SHP77 (cell line): ENCODE measurements at places on chromosomes 2 and 18.

DNA sequence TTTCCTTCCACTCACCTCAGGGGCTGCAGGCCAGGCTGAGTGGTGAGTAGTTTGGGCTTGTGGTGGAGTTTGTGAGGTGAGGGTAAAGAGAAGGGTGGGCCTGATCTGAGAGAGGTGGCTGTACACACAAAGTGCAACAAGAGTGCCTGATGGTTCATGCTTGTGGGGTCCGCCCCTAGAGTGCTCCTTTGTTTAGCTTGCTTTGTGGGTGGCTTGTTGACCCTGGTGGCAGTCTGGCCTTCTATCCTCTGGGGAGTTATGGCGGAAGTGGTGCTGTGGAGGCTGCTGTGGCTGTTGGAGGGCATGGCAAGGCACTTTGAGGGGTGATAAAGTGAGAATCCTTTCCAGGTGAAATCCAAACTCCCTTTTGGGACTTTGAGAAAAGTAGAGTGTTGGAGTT, 10.6 kb downstream of the UBE2F start:
- DNase-seq = no peak

DNA sequence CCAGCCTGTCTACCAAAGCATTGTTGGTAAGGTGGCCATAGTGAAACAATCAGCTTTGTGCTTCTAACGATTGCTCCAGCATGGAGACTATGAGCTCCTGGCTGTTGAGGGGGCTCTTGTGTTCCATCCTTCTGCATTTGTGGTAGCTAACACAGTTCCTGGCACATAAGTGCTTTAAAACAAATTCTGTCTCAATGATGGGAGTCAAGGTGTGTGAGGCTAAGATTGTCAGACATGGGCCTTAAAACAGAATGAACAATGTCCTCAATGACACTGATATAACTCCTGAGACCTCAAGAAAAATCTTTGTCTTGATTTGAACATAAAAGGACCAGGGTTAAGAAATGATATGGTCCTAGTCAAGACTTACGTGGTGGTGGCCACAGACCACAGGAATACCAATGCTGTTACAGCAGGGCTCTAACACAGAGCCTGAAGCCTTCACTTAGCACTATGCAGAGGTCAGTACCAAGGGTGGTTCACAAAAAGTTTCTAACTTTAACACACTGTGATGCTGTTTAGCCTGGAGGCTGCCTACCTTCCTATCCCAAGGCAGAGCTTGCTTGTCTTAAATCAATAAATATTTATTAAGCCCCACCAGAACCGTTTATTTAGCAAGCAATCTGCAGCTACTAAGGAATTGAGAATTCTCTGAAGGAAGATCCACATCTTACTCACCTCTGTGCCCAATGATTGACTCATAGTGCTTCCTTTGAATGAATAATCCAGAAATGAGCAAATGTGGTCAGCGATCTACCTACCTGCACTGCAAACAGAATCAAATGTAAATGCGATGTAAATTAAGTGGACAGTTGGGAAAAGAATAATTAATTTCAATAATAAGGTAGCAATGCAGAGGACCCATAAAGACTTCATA, 35.1 kb downstream of the EVA1A start:
- no peak for DNase-seq

DNA sequence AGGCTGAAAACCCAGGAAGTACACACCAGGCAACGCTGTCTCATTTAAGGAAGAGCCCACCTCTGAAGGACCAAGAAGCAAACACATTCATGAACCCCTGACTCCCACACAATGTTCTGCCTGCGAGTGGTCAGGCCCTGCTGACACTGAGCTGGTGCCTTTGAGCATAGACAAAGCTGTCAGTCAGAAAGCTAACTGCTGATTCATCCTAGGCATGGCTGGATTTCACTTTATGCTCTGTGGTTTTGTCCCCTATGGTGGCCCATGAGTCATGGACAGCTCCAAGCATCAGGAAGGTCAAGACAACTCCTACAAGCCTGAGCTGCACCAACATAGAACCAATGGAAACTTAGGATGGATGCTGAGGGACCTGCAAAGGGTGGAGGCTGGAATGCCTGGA, 78.9 kb downstream of the UXS1 start:
- no peak for DNase-seq

DNA sequence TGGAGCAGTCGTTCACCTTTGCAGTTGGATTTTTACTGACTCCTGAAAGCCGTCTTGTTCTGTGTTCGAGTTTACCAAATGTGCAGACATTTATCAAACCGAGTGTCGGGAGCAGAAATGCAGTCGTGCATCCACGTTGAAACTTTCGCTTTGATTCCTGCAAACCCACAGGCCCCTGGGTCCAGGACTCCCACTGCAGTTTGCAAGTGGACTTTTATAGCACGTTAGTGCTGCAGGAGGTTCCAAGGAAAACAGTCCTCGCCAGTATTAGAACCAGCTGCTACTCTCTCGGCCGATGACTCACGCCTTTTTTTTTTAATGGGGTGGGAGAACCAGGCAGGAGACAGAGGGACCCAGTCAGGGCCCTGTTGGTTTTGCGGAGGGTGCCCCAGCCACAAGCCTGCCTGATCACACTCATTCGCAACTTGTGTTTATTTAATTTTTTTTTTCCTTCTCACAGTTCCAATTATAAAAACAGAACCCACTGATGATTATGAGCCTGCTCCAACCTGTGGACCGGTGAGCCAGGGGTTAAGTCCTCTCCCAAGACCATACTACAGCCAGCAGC, 90.1 kb downstream of the NFATC1 start:
- no peak for DNase-seq

- peak; percentile 31 for DNase-seq
Measured at GRCh38 chr18:3664563-3665178, 214.7 kb downstream of the TGIF1 start.

DNA sequence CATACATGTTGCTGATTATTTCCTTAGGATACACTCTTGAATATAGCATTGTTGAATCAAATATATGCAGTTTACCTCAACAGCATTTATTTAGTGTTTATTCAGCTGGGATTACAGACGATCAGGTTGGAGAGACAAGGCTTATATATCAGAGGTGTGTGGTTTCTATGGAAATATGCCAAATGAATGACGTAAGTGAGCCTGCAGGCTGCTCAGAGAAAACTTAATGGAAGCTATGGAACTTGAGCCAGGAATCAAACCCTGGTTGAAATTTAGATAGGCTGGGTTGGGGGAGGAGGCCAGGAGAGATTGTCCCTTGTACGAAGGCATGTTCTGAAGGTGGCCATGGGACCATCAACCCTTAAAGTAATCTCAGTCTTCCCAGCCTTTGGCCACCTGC, 79.5 kb downstream of the INPP4A start:
- peak; percentile 89 for DNase-seq

DNA sequence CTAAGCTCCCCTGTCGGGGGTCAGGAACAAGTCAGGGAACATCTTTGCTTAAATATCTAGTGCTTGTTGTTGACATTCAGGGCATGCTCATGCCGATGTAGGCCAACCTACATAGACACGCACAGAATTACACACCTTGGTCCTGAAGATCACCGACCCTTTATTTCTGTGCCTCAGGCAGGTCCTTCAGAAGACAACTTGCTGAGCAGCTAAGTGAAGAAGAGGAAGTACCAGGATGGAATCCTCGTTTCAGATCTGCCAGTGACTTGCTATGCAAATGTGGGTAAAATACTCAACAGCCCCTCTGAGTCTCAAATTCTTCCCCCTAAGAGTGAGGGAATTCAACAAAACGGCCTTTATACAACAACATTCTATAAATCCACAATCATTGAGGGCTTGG, 494.7 kb downstream of the BCL11A start:
- no peak for DNase-seq

DNA sequence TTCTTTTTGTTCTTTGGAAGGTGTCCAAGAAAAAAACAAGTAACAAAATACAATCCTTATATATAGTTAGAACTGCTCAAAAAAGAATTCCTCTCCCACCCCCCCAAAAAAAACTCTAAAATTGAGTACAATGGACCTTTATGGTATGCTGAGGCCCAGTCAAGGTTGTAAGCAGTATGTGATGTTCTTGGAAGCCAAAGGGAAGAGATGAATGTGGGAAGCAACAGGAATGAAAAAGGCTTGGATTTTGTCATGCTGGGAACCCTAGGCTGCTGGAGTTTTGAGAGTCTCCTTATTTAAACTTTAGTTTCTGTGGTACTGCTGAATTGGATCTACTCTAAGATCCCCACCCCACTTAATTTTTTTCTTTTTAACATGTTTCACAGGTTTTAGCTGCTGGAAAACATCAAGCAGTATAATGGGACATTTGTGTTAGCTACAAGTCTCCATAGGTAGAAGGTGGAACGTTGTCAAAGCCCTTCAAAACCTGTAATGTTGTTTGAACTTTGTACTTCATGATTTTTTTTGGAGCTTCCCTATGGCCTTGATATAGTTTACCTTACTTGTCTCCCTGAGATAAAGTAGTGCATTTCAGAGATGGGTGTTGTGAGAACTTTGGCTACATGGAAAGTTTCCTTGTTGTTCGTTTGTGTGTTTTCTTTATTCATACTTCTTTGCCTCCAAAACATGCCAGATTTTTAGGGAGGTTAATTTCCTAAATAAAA, 57.7 kb downstream of the PHLPP1 start:
- DNase-seq = no peak

DNA sequence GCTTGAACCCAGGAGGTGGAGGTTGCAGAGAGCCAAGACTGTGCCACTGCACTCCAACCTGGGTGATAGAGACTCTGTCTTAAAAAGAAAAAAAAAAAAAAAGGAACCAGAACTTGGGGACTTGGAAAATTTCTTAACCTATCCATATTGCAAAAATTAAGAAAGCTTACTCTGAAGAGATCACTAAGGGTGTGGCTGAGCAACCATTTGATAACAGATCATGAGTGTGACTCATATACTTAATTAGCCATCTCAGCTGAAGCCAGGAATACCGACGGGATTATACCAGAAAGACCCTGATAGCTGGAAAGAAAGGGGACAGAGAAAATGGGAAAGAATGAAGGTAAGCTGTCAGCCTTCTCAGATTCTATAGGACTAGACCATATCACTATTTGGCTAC, 7.1 kb upstream of the ADD2 start:
- no peak for DNase-seq

DNA sequence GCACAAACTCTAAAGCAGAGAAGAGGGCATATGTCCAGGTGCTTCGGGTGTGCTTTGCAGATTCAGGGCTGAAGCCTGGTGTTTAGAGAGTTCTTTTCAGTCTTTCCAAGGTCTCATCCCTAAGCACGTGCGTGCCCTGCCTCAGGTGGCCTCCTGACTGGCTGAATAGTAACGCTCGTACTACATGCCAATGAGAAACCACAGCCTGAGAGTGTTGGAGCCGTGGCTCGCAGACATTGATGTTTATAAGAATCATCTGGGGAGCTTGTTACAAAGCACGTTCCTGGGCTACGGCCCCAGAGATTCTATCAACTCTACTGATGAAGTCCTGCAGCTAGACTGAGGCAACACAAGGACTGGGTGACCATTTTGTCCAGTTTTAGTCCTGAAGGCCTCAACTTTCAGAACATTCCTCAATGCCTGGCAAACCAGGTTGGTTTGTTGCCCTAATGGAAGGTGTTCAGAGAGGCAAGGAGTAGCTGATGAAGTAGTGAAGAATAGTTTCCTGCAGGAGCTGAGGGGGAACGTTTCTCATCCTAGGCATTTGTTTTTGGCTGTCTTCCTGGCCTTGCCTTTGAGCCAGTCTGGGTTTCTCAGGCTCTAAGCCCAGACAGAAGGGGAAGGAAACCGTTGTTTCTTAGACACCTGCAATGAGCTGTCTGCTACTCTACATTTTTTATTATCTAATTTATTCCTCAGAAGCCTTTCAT, 31.5 kb upstream of the HAAO start:
- no peak for DNase-seq

DNA sequence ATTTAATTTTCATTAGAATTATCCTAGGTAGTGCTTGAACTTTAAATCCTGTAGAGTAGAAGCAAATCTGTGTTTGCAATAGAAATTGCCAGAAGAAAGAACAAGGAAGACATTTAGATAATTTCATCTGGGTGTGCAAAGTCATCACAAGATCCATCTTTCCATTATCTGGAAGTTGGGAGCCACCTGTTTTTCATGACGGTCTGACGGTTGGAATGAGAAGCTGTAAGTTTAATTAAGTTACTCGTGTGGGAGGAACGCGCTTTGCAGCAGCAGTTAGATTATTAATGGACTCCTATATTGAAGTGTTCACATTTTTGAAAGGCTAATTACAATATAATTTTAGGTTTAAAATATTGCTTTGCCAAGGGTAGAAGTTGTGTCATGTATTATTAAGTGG, 69.9 kb upstream of the PARD3B start:
- DNase-seq = no peak

- no peak for DNase-seq
Measured at GRCh38 chr2:48207851-48208250, 301.6 kb upstream of the FBXO11 start.

GRCh38 chr2:68458981-68459380, 8.1 kb downstream of the FBXO48 start:
- no peak for DNase-seq

DNA sequence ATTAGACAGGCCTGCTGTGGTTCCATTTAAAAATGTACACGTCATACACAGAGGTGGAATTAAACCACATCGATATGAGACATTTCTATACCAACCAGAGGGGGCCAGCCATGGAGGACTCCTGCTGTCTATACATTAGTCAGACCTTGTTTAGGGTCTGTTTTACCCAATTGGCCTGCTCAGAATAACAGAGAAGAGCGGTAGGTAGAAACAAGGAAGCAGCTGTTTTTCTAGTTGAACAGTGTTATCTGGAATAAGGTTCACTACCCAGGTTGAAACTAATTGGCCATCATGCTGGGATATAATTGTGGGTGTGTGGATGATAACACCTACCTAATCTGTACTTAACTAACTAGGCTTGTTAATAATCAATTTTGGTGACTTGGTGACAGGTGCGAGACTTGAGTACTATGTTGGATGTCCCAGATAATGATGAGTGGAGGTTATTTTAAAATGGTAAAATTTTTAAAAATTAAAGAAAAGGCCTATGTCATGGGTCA, 47.5 kb downstream of the RHBDD1 start:
- no peak for DNase-seq

DNA sequence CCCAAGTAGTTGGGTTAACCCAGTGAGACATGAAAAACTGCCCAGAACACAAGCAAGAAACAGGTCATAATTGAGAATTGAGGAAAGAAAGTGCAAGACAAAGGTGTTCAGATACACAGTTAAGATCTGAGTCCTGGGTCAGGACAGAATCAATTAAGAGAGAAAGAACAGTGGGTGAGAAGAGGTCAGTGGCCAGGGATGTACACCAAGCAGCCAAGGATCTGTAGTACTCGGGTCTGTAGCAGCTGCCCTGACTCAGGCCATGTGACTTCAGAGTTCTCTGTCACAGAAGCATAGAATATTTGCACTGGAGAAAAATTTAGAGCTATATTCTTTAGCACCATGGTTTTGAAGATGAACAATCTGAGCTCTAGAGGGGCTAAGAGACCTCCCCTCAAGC, 141.6 kb downstream of the SLC8A1 start:
- no peak for DNase-seq

DNA sequence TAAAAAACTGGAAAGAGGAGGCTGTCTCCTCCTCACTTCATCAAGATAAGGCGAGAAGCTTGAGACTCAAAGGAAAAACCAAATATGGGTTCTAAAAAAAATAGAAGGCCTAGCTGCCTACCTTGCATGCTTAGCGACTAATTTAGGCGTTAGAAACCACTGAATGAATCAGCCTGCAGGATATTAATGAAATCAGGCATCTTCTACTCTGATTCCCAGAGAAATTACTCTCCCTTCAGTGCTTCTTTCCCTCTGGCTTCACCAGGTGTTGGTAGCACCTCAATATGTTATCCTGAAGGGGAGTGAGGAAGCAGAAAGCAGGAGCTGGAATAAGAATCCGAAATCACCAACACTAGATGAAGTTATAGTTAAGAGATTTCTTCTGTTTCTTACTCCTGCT, 749.8 kb upstream of the NRXN1 start:
- DNase-seq = no peak
